ENCODE measurements at places on chromosomes 7 and 10.

DNA sequence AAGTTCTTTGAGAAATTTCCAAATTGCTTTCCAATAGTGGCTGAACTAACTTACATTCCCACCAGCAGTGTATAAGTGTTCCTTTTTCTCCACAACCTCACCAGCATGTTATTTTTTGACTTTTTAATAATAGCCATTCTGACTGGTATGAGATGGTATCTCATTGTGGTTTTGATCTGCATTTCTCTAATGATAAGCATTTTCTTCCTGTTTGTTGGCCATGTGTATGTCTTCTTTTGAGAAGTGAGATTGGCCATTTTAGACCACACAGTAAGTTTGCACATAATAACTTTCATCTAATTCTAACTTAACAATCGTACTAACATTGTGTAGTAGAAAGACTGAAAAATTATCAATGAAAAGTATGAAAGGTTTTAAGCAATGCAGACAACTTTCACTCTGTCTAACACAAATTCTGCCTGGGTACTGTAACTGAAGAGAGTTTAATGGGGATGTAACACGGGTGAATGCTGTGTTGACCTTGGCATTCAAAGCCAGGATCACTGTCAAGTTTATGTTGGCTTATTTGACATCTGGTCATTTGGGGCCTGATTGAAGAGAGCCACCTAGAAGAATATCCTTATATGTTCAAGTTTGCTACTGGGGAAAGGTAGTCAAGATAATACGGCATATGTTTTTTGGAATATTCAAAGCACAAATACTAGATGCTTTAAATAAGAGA lies 50.4 kb downstream of the FAM171A1 start:
- DNase-seq, result no peak

DNA sequence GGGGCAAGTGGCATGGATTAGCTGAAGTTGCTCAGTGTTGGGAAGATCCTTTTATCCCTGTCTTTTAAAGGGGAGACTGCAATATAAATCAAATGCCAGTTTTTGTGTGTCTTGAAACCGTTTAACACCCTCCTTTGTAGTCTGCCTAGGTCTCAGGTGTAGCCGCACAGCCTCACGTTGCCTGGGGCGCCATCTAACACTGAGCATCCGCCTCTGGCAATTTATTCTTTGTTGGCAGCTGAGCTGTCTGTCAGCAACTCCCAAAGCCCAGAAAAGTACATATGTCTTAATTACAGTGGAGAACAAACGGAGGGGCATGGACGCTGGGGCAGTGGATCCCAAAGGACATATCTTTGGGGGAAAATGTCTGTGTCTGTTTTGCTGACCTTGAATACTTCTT lies 254.7 kb downstream of the STK31 start:
- no peak for DNase-seq

GRCh38 chr7:66837007-66837406 lies 84.0 kb upstream of the TMEM248 start:
- peak; percentile 69 for DNase-seq

GRCh38 chr7:51286401-51286800 lies 30.2 kb downstream of the COBL start:
- no peak for DNase-seq

GRCh38 chr10:93815304-93816096 lies 57.8 kb downstream of the LGI1 start:
- DNase-seq, result no peak

DNA sequence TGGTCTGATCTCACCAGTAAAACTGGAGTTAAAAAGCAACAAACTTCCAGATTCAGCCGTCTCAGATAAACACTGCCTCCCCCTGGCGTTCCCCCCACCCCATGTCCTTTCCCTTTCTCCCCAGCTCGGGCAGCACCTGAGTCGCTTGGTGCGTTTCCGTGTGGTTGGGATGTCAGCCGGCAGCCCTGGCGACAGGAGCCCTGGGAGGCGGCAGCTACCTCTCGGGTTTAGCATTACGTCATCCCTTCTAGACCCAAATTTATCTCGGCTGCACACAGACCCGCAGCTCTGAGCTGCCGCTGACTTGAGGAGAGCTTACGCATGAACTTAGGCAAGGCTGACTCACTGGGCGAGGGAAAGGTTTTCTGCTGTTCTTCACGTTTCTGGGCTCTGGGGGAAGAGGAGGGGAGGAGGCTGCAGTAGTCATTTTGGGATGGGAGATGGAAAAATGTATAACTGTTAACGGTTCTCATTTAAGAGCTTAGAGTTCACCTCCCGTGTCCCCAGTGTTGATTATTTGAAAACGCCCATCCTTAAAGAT lies 14.4 kb downstream of the MXI1 start:
- peak; percentile 51 for DNase-seq

DNA sequence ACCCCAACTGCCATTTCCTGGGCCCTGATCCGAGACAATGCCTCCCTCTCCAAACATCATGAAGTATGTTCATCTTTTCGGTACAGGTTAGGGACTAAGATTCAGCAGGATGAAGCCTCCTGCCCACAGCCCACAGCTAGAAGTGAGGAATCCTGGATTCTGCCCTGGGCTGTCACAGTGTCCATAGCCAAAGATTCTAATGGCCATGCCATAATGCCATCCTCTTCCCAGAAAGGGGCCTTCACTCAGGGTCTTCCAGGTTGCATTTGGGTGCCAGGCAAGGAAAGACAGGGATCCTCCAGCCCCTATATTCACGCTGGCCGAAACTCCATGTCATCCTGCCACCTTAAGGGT lies 15.7 kb upstream of the ZMIZ1 start:
- no peak for DNase-seq

DNA sequence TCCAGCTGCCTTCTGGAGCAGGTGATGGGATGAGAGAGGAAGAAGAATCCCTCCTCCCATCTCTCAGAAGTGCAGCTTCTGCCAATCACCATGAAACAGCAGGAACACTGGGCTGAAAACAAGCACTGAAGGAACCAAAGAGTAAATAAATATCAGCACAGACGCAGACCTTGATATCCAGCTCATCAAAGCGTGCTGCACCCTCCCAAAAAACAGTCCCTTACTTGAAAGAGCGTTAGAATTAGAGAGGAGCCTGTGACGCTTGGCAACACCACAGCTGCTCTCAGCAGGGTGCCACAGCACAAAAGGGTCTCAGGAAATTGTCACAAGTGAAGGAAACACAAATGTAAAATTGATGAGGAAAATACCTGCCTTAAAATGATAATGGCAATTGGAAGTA lies 39.5 kb downstream of the KLF6 start:
- DNase-seq, result no peak

DNA sequence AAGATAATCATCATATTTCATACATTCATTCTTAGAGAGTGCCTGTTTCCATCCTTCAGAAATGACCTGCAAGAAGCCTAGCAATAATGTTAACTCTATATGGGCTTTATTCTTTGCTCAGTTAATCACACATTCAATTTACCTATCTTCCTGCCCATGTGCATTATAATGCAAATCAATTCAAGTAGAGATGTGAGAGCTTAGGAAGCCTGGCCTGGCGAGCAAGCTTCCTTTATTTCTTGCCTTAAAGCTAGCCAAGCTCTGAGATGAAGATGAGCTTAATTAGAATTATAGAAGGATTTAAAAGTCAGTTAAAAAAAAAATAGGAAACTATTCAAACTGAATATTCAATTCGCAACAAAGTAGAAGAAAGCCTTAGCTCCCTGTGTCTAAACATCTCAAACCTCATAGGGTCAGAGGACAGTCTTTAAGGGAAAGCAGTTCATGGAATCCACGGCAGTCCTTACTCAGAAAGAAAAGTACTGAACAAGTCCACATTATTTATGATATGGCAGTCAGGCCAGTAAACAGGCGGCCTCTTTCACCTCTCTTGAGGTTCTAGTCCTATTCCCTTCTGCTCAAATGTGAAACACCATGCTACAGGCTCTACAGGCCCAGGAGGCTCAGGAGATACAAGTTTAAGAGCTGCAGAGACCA lies 214.1 kb downstream of the TFEC start:
- DNase-seq, result no peak

GRCh38 chr7:97971120-97971989 lies 18.6 kb downstream of the OCM2 start:
- DNase-seq, result peak; percentile 25

DNA sequence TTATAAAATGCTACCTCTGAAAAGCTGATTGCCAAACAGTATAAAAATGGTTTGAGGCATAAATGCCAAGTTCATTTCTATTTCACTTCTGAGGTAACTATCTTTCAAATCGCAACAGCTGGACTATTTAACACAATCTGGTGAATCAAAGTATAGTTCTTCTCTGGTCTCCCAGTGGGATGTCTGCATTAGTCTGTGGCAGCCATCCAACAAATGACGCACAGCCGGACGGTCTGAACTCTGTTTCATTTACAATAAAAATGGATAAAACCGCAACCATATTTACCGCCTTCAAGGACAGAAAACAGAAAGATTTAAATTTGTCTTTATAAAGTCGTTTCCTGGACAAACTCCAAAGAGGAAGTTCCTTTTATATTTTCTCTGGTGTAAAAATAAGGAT lies 41.9 kb downstream of the ENO4 start:
- peak; percentile 36 for DNase-seq

DNA sequence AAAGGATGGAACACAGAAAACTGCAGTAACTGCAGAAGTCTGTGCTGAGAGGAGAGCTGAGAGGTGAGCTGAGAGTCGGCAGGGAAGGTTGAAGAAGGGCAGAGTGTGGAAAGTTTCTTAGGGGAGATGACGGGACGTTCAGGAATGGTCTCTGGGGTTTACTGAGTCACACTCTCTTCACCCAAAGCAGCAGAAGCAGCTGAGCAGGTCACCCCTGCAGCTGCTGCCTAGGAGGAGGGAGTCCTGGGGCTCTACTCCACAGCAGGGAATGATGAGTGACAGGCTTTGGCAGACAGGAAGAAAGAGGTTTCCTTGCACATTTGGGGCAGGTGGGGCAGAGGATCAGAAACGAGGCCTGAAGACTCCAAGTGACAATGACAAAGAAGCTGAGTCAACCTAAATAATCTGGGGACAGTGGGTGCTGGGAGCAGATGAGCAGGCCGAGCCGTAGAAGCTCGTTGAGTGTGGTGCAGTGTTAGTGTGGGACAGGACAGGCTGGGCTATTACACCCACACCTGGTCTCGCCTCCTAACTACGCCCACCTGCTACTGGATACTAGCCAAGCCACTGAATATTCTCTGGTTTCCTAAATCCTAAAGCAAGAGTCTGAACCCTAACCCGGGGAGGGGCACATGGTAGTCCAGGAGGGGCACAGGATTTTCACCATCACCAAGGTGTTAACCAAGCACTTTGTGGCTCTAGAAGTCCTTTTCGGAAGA lies 24.9 kb downstream of the BEND7 start:
- DNase-seq, result no peak

DNA sequence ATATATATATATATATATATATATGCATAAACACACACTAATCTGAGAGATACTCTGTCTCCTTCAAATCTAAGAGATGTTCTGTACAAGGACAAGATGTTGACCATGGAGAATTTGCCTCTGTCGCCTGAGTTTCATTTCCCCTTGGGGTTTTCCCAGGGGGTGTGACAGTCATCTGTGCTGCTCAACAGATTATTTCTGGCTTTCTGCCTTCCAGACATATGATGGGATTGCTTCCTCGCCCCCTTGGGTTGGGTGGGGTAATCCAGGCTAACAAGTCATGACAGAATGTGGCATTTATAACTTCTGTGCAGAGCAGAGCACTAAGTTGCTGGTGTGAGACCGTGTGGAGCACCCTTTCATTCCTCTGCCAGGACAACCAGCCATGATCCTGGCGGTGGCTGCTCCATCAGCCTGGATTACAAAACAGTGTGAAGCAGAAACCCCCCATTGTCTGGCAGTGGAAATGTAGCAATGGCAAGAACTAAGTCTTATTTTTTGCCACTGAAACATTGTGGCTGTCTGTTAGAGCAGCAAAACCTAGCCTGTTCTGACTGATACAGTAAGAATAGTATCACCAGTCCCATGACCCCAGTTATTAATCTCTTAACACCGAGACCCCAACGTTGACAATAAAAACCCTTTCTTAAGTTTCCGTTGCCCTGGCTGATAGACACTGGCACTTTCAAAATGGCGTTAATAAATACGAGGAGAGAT lies 13.7 kb upstream of the USP6NL start:
- no peak for DNase-seq

- DNase-seq, result no peak
Measured at GRCh38 chr7:2524808-2525657, 5.5 kb downstream of the LFNG start.

- peak; percentile 69 for DNase-seq
Measured at GRCh38 chr10:96470116-96470743, 43.5 kb downstream of the TLL2 start.

Measured in D341Med (cell line).